ENCODE measurements at places on chromosomes 4 and X.
A peak's percentile ranks its signal among the peaks of the same experiment; 100 is the strongest.

DNA sequence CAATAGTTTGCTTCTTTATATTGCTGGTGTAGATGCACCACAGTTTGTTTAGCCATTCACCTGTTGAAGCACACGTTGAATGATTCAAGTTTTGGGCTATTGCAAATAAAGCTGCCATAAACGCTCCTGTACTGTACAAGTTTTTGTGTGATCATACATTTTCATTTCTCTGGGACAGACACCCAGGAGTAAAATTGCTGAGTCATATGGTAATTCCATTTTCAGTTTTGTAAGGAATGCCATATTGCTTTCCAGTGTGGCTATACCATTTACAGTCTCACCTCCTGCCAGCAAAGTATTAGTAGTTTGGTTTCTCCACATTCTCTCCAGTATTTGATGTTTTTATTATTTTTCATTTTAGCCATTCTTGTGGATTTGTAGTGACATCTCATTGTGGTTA is 32.0 kb upstream of the CAPN6 start:
- no peak for DNase-seq

DNA sequence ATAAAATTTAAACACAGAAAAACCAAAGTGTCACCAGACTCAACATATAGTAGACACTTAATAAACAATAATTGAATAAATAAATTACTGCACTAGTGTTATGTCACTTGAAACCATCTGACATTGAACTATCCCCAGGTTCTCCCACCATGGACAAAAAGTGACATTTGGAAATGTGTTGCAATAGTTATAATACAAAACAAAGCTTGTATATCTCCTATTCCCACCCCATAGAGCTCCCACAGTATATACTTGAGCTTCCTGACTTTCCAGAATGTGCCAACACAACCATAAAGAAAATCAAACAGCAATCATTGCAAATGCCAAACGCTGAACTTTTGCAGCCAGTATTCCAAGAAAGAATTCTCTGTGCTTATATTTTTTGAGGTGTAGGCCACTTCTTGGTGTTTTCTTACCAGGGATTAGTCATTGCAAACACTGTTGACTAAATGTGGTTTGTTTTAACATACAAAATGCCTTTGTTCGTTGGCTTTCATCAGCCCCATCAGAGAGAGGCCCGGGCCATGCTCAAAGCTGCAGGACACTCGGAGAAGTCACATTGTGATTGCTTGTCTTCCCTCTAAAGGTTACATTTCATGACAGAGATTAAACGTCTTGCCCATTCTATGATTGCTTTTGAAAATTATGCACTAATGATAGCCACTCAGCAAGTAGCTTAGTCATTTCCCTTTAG is 33.8 kb downstream of the PPARGC1A start:
- no peak for DNase-seq

- no peak for DNase-seq
Measured at GRCh38 chr4:140635606-140636005, 66.8 kb upstream of the UCP1 start.

DNA sequence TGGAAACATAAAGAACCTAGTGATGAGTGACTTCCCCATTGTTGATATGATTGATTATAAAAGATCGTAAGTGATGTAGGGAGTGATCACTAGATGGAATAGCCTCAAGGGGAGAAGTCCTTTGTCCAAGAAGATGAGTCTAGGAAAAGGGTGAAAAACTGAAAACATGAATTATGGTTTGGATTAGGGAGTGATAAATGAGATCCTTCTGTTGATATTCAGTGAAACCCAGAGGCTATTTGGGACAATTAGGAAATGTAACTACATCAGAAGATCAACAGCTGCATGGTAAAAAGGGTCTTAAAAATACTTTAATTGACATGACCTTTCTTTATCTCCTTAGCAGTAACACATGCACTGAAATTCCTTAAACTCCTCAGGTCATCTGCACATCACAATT is 124.0 kb upstream of the UNC5C start:
- no peak for DNase-seq

DNA sequence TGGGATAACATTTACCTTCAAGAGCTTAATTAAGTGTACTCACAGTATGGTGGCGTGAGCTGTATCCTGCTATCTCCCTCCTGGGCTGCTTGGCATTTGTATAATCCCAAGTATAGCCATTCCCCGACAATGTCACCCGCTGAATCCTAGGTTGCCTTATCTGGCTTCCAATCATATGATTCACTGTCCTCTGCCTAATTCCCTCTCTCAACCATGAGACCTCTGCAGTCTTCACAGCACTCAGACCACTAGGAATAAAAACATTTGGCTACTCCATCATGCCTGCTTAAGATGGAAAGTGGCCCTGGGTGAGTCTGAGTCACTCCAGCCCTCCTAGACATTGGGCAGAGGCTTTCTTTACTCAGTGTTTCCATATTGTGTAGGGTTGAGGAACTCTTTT is 28.9 kb upstream of the WDFY3 start:
- no peak for DNase-seq

GRCh38 chr4:11782859-11783258 is 354.2 kb upstream of the HS3ST1 start:
- no peak for DNase-seq

DNA sequence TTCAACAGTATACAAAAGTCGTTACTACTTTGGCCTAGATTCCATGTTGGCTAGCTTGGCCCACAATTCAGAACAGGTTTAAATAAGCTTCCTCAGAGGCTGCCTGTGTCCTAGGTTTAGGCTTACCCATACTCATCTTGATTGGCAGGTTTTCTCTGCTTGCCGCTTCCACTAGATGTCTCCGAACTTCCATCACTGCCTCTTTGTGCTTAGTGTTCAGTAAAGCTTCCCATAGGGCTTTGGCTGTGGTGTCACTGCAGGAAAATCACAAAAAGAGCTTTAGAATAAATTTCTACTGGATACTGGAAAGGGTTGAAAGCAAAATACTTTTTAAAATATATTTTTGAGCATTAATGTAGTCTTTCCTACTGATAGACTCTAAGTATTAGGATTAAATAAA is 52.4 kb downstream of the SCFD2 start:
- DNase-seq: no peak

DNA sequence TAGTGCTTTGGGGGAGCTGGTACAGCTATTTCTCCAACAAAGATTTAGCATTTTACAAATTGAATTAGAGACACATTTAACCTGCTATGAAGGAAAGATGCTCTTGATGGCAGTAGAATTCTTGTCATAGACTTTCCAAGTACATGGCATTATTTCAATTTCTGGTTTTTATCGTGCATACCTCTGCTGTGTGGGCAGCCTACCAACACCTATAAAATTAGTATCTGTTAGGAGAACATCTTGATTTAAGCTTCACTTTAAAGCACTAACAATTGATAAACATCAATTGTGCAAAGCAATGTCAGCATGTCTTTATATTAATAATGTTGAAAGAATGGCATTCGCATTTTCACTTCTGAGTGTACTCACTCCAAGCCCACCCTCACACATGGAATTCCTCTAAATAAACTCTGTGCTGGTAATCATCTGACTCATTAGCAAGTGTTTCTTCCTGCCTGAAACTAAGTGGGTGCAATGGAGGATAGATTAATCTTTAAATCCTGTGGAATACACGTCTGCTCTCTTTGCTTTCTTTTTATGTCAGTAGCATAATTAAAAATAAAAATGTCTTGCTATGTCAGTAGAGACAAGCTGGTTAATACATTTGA is 279.8 kb upstream of the MAGEB18 start:
- no peak for DNase-seq

DNA sequence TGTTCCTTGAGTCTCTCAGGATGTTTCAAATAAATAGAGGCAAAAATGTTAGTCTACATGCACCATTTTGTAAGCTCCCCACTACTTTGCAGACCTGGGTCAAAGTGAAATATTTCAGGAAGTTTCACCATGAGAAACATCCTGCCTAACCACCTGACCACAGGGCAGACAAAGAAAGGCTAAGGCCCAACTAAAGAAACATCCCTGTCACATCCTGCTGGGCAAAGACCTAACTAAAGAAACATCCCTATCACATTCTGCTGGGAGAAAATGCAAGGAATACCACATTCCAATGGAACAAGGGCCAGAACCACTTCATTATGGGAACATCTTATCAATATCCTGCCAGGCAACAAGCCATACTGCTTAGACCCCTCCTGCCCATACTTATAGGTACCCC is 1303.4 kb downstream of the TECRL start:
- DNase-seq: no peak

- no peak for DNase-seq
Measured at GRCh38 chr4:158823461-158823873, 54.6 kb downstream of the FNIP2 start.

DNA sequence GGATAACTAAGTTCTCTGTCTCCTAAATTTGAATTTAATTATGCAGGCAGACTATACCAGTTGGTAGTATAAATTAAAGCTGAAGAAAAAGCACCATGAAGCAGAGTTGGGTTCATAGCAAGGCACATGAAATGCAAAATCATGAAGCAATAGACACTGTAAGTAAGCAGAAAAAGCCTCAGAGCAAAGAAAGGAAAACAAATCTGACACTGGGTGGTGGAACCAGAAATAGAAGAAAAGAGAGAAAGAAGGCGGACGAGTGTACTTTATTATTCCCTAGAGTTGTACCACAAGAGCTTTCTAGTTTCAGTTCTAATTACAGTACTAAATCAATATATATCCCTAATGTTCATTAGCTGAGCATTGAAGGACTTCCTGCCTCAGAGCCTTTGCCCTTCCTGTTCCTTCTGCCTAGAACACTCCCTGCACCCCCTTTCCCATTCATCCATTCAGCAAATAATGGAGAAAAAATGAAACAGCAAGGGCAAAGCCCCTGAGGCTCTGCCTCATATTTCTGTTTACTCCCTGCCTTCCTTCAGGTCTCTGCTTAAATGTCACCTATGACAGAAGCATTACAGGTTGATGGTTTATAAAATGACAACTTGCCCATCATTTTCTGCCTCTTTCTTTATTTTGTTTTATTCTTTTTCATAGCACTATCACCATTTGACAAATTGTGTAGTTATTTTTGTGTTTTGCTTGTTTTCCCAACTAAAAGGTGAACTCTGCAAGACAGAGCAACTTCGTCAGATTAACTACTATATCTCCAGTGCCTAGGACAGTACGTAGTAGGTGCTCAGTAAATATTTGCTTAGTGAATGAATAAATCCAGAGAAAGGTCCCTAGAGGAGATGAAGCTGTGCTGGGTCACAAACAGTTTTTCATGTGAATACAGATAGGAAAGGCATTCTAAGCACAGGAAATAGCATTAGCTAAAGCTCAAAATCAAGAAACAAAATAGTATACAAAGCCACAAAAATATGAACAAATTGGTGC is 154.0 kb upstream of the RASGEF1B start:
- DNase-seq: no peak

DNA sequence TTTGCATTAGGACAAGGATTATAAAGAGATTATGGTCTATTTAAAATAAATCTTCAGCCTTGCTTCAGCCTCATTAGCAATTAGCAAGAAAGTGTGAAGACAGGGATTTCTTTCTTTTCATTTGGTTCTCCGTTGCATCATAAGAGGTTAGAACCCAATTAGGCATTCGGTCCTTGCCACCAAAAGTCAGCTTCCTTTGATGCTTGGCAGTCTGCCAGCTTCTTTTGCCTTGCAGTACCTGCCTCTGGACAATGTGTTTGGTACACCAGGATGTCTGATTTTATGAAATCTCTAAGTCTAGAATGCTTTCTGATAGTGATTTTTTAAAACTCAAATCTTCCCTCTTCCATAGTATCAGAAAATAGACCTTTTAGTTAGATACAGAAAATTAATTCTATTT is 12.4 kb downstream of the SMIM20 start:
- no peak for DNase-seq

GRCh38 chr4:16271411-16271810 is 45.1 kb upstream of the TAPT1 start:
- no peak for DNase-seq

GRCh38 chr4:36823199-36823967 is 421.2 kb upstream of the NWD2 start:
- no peak for DNase-seq

- DNase-seq: no peak
Measured at GRCh38 chr4:167359711-167360110, 125.4 kb upstream of the SPOCK3 start.

- DNase-seq: no peak
Measured at GRCh38 chrX:150587585-150588503, 19.4 kb downstream of the MTM1 start.

DNA sequence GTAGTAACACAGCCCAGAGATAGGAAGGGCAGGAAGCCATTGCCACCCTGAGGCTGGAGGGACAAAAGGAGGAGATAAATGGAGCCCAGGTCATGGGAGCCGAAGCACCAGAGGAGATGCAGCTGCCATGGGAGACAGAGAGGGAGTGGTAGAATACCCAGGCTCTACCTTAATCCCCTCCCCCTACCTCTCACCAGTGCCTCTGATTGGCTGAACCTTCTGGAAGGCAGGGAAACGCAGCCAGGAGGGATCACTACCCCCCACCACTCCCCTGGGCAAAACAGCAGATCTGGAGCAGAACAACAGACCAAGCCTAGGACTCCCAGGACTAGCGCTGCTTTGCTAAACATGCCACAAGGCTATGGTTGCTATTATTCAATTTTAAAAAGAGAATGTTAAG is 114.2 kb downstream of the ZNF827 start:
- DNase-seq: no peak

GRCh38 chrX:48794911-48795515 is 6.9 kb upstream of the HDAC6 start:
- no peak for DNase-seq

DNA sequence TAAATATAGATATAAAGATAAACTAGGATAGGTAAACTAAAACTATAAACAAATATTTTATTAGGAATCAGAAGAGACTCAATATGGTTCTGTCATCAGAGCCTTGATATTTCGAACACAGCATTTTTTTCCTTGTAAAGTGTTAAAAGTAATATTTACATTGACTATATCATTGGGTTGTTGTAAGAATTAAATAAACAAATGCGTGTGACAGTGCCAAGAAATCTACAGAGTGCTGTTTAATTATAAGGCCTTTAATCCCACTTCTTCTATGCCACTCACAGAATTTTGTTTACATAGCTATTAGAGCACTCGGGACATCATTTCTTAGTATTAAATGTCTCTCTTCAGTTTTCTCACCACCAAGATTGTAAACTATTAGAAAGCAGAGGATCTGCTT is 807.4 kb downstream of the FSTL5 start:
- no peak for DNase-seq

DNA sequence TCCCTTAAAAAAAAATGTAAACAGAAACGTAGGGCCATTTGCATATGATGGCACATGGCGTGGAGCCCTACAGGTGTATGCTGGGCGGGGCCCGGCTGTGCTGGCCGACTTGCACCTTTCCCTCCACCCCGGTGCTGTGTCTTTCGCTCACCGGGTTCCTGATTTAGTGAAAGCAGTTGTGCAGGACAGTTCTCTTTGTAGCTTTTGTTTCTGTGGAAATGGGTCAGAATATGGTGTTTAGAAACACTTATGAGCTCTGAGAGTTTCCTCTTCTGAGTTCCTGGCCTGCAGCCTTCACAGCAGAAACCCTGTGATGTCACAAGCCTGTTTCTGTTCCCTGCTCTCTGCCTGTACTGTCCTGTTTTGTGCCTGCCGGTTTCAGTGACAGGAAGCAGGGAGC is 22.5 kb upstream of the MSANTD1 start:
- DNase-seq: no peak

GRCh38 chrX:110167952-110168451 is 149.9 kb downstream of the AMMECR1 start:
- peak; percentile 23 for DNase-seq

GRCh38 chr4:81913427-81913879 is 441.7 kb upstream of the RASGEF1B start:
- no peak for DNase-seq

All from NCI-H1930 (cell line).